Mesothelial cell of epicardium (in vitro differentiated cells): ENCODE measurements at places on chromosomes 16 and 17. TPM values are rescaled to one million over a fixed set of nuclear protein-coding genes. Genes with fewer than 3 reads are reported as not detected.

The SLC16A11 gene
- total RNA-seq: 4.1 to 5.1 TPM (median 4.2 TPM) in 3 replicates

The PTX4 gene
- not detected in 3 replicates for total RNA-seq

The NPIPA8 gene
- 0.38 to 0.93 TPM (median 0.60 TPM) in 3 replicates for total RNA-seq

The BMERB1 gene
- 2.9 to 3.9 TPM (median 3.1 TPM) in 3 replicates for total RNA-seq

The ABCA6 gene
- 0.11 to 0.79 TPM (median 0.42 TPM) in 3 replicates for total RNA-seq

The PMFBP1 gene
- total RNA-seq: 3.7 to 5.7 TPM (median 4.9 TPM) in 3 replicates

The PTGES3L gene
- 1.5 to 2.0 TPM (median 1.6 TPM) in 3 replicates for total RNA-seq

The TPSG1 gene
- not detected in 3 replicates for total RNA-seq

The CD300LB gene
- total RNA-seq: not detected in 3 replicates

The CCL23 gene
- total RNA-seq: not detected in 3 replicates

The PVALEF gene
- total RNA-seq: 0.22 to 0.62 TPM (median 0.47 TPM) in 3 replicates

The IRX3 gene
- total RNA-seq: 40.3 to 45.8 TPM (median 45.2 TPM) in 3 replicates

The KRTAP1-5 gene
- total RNA-seq: not detected in 3 replicates

The ANKRD40CL gene
- not detected in 3 replicates for total RNA-seq

The CRISPLD2 gene
- total RNA-seq: 72.4 to 83.0 TPM (median 80.1 TPM) in 3 replicates

The CD79B gene
- not detected in 3 replicates for total RNA-seq

The CHAD gene
- not detected in 3 replicates for total RNA-seq

The SKAP1 gene
- total RNA-seq: 3.4 to 4.3 TPM (median 3.4 TPM) in 3 replicates

The SLC12A3 gene
- not detected in 3 replicates for total RNA-seq

The CCL5 gene
- total RNA-seq: not detected in 3 replicates

The P2RX5 gene
- total RNA-seq: 0.18 to 0.66 TPM (median 0.24 TPM) in 3 replicates

The LRRC75A gene
- total RNA-seq: 4.0 to 4.5 TPM (median 4.3 TPM) in 3 replicates

The DCAKD gene
- 83.2 to 86.0 TPM (median 83.2 TPM) in 3 replicates for total RNA-seq

The RBL2 gene
- total RNA-seq: 57.2 to 59.2 TPM (median 58.1 TPM) in 3 replicates

The CCL2 gene
- total RNA-seq: 53.5 to 62.4 TPM (median 57.1 TPM) in 3 replicates

The CES4A gene
- total RNA-seq: 15.9 to 19.6 TPM (median 18.5 TPM) in 3 replicates

The SPEM3 gene
- total RNA-seq: not detected in 3 replicates

The CHD9NB gene
- 0.29 to 0.44 TPM (median 0.43 TPM) in 3 replicates for total RNA-seq
